ENCODE measurements at places on chromosomes 7 and 10.

DNA sequence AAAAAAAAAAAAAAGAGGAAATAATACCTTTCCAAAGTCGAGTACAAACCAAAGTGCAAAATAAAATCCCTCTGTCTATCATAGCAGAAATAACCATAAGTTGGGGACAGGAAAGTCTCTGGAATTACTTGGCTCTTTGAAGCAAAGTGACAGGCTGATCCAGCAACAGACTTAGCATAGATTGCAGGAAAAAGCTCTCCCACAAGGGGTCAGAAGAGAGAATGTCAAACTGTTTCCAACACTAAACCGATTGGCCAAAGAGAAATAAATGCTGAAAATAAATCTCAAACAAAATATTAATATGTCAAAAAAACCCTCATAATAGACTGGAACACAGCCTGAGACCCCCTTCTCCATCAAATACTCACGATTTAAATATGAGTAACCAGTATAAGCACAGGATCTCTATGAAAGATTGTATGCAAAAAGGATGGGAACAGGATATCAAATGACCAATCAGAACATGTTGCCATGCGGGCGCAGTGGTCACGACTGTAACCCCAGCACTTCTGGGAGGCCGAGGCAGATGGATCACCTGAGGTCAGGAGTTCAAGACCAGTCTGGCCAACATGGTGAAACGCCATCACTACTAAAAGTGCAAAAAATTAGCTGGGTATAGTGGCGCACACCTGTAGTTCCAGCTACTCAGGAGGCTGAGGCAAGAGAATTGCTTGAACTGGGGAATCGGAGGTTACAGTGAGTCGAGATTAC, 1000.7 kb upstream of the LRRN3 start:
- DNase-seq: no peak

DNA sequence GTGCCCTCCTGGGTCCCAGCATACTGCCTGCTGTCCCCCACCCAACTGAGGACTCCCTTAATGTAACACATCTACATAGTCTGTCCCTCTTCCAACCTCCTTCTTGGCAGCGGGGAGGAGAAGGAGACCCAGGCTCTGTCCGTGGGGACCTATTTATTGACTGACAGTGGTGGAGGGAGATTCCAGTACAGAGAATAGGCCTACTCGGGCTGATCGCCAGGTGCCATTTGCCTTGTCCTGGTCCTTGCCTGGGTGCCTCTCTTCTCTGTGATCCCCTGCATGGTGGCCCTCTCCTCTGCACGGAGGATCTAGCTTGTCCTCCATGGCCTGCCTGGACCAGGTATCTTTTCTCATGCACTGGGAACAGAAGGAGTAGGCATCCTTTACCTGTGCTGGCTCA, 17.0 kb downstream of the GHRHR start:
- no peak for DNase-seq

- DNase-seq: no peak
Measured at GRCh38 chr7:142717453-142717852, 31.8 kb upstream of the PRSS1 start.

DNA sequence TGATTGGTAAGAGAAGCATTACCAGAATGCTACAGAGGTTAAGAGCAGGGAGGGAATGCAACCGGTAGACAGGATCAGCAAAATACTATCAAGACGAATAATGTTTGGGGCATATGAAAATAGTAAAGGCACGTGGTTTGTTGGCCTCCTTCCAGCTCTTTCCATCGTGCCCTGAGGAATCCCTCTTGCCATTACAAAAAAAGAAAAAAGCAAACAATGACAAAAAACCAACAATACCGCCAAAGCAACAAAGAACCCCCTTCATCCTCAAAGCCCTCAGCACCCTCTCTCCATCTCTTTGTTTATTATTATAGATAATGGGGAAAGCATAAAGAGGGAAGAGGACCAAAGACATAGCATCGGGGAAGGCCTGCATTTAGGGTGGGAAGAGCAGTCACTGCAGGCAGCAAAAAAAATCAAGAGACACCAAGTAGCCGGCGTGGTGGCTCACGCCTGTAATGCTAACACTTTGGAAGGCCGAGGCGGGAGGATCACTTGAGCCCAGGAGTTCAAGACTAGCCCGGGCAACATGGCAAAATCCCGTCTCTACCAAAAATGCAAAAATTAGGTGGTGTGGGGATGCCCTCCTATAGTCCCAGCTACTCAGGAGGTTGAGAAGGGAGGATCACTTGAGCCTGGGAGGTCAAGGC, 78.0 kb downstream of the HIP1 start:
- no peak for DNase-seq

DNA sequence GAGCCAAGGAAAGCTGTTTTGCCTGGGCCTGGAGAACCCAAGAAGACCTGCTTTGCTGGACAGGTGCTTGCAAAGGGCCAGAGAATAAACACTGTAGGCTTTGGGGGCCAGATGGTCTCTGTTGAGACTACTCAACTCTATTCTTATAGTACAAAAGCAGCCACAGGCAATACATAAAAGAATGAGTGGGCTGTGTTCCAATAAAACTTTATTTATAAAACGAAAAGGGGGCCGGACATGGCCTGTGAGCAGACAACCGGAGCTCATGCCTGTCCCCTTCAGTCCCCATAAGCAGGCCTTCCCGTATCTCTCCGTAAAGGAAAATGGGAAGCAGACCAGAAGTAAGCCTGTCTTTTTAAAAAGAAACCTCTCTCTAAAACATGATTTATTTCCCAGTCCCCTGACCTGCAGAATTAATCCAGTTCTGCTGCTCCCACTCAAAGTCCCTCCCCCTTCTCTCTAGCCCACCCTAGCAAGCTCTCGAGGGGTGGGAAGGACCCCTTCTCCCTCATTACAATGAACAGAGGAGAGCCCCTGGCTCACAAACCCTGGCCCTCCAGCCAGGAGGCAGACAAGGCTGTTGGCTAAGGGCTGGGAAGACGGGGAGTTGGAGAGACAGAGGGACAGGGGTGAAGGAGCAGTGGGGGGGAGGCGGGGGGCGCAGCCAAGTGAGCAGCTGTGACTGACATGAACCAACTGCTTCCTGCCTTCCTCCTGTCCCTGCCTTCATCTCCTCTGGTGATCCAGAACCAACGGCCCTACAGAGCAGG, 177.8 kb downstream of the NEURL1 start:
- no peak for DNase-seq

- no peak for DNase-seq
Measured at GRCh38 chr7:11231190-11231589, 257.5 kb downstream of the PHF14 start.

GRCh38 chr10:9878383-9878782, 1139.3 kb upstream of the CELF2 start:
- no peak for DNase-seq

- DNase-seq: no peak
Measured at GRCh38 chr10:3096149-3096548, 28.8 kb downstream of the PFKP start.

DNA sequence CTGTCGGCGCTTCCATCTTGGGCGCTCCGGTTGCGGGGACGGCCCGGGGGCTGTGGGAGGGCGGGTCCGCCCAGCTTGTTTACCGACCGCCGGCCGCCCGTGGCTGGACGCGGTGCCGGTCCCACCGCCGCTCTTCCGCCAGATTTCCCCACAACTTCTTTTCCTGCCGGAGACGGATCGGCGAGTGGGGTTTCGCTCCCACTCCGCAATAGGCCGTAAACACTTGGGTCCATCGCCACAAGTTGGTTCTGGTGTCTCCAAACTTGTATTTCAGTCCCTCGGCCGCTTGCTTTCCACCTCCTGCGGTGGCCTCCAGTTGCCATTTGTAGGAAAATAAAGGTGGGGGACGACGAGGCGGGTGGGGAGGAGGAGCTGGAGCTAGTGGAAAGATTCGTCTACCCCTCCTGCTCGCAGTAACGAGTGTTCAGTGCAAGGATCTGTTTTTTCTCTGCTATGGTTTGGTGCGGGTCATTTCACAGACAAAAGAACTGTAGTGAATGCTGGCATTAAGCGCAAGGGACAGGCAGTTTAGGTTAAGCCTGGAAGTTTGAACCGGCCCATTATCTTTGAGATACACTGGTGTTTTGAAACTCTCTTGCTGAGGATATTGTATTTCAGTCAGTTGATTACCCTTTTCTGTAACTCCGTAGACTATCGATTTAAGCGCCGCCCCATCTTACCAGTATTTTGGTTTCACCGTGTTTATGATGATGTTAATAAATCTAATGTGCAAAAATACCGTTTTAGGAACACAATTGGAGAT, 24.3 kb upstream of the ZRANB1 start:
- peak; percentile 57 for DNase-seq

- no peak for DNase-seq
Measured at GRCh38 chr7:151385626-151386300, 24.1 kb downstream of the WDR86 start.

All from GM06990 (cell line).